ENCODE measurements at places on chromosomes 6 and 20.
A peak's percentile ranks its signal among the peaks of the same experiment; 100 is the strongest.

DNA sequence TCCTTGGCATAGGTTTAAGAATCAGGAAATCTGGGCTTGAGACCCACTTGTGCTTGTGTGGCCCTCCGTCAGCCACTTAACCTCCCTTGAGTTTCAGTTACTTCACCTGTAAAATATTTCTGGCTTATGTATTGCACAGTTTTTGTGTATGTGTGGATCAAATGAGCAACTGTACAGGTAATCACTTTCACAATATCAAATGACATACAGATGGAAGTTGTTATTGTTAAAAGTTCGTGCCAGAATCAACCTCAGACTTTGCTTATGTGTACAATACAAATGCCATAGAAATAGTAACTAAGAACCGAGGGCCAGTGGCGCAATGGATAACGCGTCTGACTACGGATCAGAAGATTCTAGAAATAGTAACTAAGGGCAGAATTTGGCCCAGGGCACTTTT is 65.6 kb upstream of the KIF13A start:
- DNase-seq: no peak

GRCh38 chr6:102501615-102502014 is 1108.1 kb downstream of the GRIK2 start:
- no peak for DNase-seq

DNA sequence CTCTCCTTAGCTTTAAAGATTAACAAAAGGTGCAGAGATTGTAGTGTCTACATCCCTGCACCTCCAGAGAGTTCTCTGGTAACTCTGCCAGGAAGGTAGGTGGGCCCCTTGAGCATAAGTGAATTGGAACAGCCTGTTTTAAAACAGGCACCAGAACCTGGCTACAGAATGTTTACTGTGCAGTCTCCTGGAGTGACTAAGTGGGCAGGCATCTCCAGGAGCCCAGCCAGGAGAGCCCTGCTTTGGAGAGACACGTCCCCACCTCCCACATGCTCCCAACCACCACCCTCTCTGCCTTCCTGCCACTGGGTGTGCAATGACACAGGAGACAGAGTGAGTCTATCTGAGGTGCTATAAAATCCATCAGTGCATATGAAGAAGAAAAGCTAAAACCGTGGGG is 110.3 kb upstream of the EYA4 start:
- no peak for DNase-seq

DNA sequence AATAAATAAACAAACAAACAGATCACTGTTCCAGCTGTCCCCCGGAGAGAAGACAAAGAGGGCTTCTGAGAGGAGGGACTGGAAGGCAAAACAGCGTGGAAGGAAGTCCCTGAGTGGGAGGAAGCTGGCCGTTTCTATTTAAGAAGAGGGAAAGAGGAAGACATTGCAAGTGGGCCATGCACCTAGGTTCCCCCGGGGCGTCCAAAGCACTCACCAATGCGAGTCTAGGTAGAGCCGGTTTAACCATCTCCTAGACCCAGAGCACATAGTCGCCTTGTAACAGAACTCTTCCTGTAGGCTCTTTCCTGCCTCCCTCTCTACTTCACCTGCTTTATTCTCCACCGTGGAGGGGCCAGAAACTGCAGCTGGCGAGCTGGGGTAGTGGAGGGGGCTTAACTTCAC is 158.4 kb downstream of the ZDHHC14 start:
- no peak for DNase-seq

DNA sequence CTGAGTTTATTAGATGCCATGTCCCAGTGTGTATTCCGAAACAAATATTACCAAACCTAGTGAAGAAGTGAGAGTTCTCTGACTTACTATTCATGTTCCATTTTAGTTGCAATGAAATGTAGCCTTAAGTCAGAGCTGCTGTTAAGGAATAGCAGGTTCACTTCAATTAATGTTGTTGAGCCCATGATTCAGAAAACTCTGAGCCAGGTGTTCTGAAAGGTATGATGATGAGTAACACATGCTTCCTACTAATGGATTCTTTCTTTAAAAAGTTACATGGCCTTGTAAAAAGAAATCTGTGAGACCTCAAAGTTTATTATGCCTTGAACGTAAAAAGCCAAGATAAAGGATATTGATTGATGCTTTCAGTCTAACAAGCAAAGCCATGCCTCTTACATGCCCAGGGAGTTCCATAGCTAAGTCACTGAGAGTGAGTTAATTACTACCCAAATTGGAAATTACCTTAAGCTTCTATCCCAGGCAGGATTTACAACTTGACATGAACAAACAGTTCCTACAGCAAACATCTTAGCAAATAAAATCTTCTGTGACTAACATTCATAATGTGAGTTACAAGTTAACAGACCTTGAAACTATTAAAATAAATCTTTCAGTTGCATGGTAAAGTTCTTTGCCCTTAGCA is 122.9 kb downstream of the AKAP7 start:
- DNase-seq: no peak

DNA sequence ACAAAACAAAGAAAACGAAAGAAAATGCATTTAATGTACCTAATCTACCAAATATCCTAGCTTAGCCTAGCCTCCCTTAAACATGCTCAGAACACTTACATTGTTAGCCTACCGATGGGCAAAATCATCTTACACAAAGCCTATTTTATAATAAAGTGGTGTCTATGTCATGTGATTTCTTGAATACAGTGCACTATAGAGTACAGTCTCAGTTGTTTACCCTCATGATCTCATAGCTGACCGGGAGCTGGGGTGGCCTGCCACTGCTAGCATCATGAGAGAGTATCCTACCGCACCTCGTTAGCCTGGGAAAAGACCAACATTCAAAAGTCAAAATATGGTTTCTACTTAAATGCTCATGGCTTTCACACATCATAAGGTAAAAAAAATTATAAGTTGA is 16.6 kb downstream of the GCNT2 start:
- DNase-seq: no peak

GRCh38 chr6:89965441-89966227 is 71.4 kb downstream of the GJA10 start:
- DNase-seq: no peak

DNA sequence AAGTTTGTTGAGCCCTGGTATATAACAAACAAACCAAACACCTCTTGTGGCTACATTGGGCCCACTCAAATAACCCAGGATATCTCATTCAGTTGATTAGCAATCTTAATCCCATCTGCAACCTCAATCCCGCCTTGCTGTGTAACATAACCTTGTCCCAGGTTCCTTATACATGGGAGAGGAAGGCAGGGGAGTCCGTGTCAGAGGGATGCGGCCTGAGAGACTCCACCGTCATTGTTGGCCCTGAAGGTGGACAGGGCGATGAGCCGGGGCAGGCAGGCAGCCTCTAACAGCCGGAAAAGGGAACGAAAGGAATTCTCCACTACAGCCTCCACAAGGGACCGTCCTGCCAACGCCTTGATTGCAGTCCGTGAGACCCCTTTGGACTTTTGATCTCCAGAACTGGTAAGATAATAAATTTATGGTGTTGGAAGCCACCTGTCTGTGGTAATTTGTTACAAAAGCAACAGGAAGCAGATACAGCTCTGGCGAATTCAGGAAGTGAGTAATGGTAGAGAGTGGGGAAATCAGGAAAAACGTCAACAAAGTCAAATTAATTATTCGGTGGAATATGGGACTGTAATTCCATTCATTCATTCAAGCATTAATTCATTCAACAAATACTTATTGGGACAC is 124.5 kb upstream of the SALL4 start:
- DNase-seq: no peak

- peak; percentile 15 for DNase-seq
Measured at GRCh38 chr20:49591217-49591865, 23.4 kb upstream of the PTGIS start.

DNA sequence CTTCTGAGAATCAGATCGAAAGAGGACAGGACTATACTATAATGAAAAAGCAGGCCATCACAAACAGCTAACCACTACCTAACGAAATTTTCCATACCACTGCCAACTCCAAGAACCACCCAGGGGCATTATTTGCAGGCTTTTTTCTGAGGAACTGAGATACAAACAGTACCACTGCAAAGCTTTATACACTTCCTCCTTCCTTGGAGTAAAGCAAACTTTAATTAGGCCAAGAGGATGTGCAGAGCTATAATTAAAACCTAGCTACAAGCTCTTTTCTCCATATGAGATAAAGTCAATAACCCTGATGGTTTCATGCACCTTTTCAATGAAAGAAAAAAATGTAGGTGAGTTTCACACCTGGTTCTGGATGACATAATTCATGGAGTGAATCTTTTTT is 68.5 kb downstream of the ELOVL5 start:
- no peak for DNase-seq

DNA sequence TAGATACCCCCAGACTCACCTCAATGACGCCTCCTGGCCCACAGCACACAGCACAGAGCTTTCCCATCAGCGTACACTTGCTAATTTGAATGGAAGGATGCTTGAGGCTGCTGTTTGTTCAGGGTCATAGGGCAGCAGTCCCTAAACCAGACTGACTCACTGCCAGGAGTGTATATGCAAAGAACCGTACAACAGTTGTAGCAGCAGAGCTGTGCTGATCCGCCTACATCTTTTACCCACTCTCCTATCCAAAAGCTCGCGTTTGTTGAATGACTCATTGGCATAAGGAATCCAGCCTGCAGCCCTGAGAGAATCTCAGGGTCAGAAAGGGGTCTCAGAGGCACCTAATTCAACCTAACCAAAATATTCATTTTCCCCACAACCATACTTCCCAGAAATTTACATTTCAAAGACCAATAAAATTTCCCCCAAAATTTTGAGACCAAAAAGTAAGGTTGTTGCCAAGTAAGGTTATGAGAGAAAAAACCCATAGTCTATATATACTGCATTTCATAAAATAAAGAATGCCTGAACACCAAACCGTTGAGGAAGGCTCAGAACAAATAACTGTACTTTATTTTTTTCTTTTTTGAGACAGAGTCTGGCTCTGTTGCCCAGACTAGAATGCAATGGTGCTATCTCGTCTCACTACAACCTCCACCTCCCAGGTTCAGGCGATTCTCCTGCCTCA is 35.3 kb upstream of the CCND3 start:
- no peak for DNase-seq

- DNase-seq: peak; percentile 22
Measured at GRCh38 chr6:159125951-159126352, 43.2 kb upstream of the FNDC1 start.

- DNase-seq: no peak
Measured at GRCh38 chr6:13034316-13034715, 294.0 kb downstream of the TBC1D7 start.

- no peak for DNase-seq
Measured at GRCh38 chr6:13776602-13777001, 37.8 kb downstream of the MCUR1 start.

- DNase-seq: no peak
Measured at GRCh38 chr20:37846573-37846972, 56.4 kb upstream of the VSTM2L start.

- DNase-seq: no peak
Measured at GRCh38 chr20:43316271-43316670, 126.6 kb upstream of the PTPRT start.

- no peak for DNase-seq
Measured at GRCh38 chr20:51902933-51903332, 100.6 kb upstream of the SALL4 start.

GRCh38 chr6:27584326-27584725 is 111.4 kb upstream of the ZNF184 start:
- DNase-seq: no peak

- DNase-seq: no peak
Measured at GRCh38 chr6:115583290-115583689, 477.4 kb downstream of the FRK start.

DNA sequence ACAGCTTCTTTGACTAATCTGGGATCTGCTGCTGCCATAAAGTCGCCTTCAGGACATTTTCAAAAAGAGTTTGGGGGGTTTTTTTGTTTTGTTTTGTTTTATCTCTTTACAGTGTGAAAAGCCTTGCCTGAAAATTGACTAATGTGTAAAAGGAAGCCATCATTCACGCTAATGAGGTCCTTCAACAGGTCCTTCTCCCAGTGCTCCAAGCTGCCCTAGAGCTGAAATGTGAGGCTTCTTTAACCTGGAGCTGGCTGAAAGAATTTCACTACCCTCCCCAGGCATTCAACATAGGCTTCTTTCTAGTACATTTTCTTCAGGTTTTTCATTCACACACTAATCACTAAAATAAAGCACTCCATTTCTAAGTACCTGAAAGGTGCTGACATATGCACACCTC is 145.1 kb upstream of the PRDM1 start:
- no peak for DNase-seq

GRCh38 chr6:77159730-77160129 is 303.6 kb downstream of the HTR1B start:
- DNase-seq: no peak

DNA sequence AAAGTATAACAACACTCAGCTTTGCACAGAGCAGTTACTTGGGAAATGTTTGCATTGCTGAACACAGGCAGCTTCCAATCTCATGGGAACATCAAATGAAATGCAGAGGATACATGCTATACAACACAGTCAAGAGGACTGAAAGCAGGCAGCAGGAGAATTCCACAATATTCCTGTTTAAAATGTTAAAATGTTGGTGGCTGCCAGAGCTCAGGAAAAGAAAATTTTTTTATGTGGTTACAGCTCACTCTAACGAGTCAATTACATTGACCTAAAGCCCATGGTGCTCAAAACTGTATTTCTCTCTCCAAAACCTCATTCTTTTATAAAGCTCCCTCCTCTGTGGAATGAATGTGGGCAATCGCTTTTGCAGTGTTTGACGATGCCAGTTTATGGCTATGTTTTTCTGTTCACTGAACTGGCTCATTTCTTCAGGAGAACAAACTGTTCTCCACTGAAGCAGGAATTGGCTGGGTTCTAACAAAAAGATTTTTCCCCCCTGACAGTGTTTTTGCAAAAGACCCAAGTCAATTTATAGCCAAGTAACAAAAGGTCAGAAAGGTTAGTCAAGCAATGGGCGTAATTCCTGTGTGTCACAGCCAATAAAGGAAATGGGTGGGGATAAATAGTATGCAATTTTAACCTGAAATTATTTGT is 69.0 kb downstream of the ZHX3 start:
- no peak for DNase-seq

DNA sequence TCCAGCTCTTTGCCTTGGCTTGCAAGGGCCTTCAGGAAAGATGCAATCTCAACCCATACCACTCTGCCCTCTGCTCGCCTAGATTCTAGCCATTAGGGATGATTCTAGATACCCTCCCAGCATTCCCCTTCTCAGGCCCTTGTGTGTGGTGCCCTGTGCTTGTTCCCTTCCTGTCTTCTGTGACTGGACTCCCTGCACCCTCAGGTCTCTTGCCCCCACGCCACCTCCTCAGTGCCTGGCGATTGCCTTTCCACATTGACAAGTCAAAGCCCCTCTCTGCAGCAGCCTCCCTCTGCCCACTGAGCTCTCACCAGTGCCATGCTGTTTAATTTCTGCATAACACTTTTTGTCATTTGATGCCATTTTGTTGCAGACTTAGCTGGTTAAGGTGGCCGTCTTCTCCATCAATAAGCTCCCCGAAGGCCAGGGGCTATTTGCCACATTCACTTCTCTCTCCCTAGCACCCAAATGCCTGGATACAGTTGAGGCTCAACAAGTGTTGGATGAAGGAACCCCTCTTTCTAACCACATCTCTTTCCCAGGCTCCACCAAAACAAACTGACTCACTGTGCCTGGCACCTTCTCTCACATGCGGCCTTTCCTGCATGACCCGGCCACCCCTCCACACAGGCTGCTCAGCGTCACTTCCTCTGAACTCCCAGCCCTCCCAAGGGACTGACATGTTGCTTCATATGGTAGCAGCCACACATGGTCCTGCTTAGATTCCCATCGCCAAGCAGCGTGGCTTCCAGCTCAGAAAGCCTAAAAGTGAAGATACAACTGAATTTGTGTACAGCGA is 4.6 kb upstream of the TXNDC5 start:
- DNase-seq: no peak
